ENCODE measurements at places on chromosomes 4 and X.

DNA sequence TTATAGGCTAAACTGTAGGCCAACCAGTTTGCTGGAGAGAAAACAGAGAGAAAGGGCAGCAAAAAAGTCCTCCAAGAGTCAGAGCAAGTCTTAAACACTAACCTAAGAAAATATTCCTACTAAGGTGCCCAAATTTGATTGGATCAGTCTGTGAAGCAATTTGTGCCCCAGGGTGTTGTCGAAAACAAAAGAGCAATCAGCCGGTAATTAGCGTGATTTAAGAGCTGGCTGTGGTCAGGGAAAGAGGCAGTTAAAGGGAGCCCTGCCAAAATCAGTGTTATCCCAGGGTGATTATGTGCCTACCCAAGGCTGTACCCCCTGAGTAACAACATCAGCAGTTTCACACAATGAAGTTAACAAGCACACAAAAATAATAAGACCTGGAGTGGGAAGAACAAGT, 6.4 kb upstream of the BRWD3 start:
- DNase-seq = no peak

DNA sequence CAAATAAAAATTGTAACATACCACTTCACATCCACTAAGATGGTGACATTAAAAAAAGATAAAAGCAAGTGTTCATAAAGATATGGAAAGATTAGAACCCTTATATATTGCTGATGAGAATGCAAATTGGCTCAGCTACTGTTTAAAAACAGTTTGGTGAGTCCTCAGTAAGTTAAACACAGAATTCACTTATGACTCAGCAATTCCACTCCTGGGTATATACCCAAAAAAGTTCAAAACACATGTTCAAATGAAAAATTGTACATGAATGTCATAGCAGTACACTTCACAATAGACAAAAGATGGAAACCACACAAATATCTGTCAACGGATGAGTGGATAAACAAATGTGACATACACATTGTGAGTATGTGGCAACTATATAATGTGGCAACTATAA, 39.0 kb downstream of the GABRA3 start:
- DNase-seq = no peak

- no peak for DNase-seq
These were observed 29.1 kb downstream of the NPNT start for GRCh38 chr4:105924341-105924740.

- peak; percentile 14 for DNase-seq
These were observed at the start of gene CAPN6 for GRCh38 chrX:111270339-111270738. Gene CAPN6, minus strand, starts transcription at chrX:111270483. Its CDS starts 6,547 bp downstream, at chrX:111263936.

DNA sequence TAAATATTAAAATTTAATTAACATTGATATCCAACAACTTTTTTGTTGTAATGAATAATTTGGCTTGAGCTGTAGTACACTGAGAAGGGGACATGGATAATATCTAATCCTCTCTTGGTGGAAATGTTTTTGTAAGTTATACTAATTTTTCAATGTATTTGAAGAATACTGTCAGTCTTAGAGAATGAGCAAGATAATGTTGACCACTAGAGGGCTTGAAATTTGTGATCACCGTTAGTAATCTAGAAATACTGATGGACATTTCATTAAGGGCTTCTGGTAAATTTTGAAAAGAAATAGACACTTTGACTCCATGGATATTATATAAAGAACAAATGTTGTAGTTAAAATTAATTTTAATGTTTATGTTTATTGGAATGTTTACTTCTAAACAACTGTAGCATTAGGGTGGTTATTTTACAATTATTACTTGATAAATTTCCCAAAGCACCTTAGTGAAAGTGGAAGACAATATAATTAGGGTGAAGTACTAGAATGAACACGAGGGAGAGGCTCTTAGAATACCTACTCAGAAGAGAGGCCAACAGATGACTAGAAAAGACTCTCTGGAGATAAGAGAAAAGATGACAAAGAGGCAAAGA, 20.0 kb upstream of the CAMK2D start:
- DNase-seq = peak; percentile 63

DNA sequence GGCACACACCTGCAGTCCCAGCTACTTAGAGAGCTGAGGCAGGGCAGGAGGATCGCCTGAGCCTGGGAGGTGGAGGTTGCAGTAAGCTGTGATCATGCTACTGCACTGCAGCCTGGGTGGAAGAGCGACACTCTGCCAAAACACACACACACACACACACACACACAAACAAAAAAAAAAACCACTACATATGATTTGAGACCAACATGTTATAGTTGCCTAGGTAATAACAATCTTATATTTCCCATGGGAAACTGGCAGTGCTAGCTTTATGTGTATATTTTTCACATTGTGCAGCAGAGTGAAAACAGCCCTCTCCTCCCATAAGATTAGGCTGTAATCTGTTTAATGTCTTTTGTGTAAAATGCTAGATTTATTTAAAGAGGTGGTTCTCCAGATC, 3.1 kb upstream of the FAM241A start:
- no peak for DNase-seq

DNA sequence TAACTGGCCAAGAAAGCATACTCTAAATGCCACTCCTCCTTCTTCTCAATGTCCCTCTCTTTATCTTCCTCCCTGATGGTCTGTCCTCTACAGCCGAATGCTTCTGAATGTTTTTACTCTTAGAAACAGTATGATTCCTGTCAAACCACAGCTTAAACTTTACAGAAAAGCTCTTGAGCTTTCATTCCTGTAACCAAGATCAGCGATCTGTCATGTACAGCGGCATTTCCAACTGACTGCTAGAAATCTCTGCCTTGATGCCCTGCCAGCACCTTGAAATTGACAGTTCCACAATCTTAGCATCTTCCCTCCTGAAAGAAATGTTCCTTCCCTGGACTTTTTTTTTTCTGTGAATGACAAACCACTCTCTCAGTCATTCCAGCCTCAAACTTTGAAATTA, 11.5 kb upstream of the GATB start:
- DNase-seq = no peak

GRCh38 chr4:157225096-157225495, 4.6 kb downstream of the GRIA2 start:
- DNase-seq = no peak

DNA sequence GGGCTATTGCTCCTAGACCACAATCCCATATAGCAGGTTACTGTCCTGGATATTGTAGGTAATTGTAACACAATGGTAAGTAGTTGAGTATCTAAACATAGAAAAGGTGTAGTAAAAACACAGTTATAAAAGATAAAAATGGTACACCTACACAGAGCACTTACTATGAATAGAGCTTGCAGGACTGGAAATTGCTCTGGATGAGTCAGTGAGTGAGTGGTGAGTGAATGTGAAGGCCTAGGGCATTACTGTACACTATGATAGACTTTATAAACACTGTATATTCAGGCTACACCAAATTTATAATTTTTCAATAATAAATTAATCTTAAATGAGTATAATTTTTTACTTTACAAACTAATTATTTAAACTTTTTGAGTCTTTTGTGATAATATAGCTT, 425.7 kb downstream of the PABPC4L start:
- peak; percentile 54 for DNase-seq

- peak; percentile 73 for DNase-seq
These were observed at the start of gene CASP6 for GRCh38 chr4:109702950-109703663. Gene CASP6, minus strand, starts transcription at chr4:109703445. Its CDS starts 50 bp downstream, at chr4:109703395.

DNA sequence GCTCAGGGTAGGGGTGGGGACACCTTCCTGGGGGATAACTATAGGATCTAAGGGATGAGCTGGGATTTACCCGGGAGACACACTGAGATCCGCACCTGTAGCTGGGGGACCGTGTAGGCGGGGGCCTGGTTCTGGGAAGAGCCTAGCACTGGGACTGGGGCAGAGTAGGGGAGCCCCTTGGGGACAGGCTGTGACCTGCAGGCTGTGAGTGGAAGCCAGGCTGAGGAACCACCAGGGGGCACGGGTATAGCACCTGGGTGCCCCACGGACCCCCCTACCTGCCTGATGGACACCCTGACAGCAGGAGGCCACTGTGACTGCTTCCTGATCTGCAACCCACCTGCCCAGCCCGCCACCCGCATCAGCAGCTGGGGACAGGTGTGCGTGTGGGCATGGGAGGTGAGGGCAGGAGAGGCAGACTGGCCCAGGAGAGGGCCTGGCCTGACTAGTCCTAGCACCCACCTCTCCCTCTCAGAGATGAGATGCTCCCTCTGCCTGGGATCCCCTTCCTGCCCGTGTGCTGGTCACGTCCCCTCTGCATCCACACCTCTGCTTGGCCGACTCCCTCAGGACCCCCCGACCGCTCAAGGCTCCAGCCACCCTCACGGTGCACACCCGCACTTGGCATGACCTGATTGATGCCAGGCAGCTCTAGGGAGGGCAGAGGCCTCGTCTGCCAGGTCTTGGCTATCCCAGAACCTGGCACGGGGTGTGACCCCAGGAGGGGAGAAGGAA, 94.2 kb upstream of the NKX1-1 start:
- no peak for DNase-seq

DNA sequence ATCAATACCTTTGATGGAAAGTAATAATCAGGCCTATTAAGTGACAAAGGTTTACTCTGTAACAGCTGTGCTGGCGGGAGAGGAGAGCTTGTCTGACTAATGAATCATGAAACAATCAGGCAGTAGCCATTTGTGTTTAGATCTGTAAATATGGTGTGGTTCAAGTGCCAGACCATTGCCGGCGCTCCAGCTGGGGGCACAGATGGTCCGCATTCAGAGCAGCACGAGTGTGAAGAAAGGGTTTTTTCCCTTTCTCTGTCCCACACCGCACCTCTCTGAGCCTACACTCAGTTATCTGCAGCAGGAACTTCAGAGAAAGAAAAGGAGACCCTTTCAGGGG, 111.3 kb upstream of the PAQR3 start:
- no peak for DNase-seq

DNA sequence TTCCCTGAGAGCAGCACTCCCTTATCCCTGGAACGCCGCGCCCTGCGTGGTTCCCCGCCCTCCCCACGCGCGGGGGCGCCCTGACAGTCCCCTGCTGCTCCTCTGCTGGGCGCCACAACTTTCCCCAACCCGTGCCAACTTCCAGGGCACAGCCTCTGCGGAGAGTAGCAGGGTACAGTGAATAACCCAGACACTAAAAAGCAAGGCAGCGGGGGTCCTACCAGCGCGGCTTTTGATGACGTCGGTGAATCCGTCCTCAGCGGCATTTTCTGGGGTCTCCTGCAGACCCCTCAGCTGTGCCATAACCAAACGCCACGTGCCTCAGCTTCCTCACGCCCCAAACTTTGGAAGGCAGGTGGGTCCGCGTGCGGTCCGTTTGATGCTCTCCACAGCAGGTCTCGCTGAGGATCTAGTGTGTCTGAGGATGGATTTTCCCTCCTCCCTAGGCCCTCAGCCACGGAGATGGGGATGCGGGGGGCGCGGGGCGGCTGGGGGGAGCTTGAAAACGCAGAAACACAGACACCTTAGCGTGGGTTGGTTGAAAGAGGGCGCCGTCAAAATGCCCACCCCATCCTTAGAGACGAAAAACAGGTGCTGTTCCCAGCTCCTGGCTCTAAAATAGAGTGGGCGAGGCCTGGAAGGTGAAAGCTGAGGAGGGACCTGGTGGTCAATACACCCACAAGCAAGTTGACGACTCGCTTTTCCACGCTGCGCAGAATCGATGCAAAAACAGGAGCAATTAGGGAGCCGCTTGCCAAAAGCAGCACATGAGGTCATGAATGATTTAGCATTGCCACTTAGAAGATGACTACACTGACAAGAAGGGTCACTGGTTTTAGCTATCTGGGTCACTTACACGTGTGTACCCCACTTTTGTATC, 405.6 kb downstream of the FAM47A start:
- DNase-seq = no peak

DNA sequence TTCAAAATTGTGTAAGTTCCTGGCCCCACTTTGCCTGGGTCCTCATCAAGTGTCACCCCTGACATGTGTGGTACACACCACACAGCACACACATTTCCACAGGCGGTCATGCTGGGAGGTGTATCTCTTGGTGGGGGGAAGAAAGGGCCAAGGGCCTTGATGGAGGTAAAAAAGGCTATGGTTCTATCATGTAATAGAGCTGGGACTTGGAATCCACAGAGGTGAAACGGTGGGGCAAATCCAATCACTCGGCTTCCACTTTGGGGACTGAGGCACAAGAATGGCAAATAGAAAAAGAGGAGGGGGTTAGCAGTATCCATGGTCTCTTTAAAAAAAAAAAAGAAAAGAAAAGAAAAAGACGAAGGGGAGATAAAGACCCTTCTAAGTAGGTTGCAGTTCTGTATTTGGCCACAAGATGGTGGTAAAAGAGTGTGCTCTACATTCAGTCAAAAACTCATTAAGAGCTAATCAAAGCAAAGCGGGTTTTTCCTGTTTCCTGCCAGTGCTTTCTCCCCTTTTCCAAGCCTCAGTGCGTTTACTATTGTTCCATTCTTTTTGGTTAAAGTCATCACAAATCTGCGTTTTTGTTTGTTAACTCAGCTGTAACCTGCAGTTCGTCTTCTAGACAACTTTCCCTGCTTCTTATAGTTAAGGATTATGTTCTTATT, 37.0 kb upstream of the ATP6AP2 start:
- peak; percentile 82 for DNase-seq

DNA sequence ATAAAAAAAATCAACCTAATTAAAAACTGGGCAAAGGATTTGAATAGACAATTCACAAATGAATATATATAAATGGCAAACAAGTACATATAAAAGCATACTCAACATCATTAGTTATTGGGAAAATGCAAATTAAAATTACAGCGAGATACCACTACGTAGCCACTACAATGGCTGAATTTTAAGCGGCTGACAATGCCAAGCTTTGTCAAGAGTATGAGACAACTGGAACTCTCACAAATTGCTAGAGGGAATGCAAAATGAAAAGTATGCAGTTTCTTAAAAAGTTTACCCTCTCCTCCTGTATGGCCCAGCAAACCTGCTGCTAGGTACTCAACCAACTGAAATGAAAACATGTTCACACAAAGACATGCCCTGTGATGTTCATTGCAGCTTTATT, 34.8 kb downstream of the ZFP42 start:
- no peak for DNase-seq

DNA sequence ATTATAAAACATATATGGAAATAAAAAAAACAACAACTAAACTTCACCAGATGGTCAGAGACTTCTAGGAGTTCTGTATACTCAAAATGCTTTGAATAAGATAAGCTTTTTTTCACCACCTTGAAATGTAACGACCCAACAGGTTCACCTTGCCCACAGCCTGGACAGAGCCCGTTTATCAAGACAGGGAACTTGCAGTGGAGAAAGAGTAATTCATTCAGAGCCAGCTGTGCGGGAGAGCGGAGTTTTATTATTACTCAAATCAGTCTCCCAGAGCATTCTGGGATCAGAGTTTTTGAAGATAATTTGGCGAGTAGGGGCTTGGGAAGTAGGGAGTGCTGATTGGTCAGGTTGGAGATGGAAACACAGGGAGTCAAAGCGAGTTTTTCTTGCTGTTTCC, 38.5 kb downstream of the AGA start:
- DNase-seq = no peak

DNA sequence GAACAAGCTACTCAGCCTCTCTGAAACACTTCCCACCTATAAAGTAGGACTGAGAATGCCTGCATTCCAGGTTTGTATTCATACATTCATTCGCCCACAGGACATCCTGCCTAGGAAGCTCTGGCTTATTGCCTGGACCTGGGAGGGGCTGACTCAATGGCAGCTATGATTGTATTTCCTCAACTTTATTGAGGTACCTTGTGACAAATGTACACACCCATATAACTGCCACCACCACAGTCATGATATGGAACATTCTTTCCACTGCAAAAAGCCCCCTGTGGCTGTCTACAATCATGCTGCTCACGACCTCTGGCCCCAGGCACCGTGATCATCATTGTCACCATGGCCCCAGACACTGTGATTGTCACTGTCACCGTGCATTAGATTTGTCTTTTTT, 68.3 kb downstream of the ABLIM2 start:
- peak; percentile 90 for DNase-seq

All from PC-3 (cell line).